Right renal cortex interstitium (tissue), 3 donors: ENCODE measurements at places on chromosomes 4 and X.

- DNase-seq, result no peak
Measured at GRCh38 chr4:173088144-173088543, 80.5 kb upstream of the GALNT7 start.

DNA sequence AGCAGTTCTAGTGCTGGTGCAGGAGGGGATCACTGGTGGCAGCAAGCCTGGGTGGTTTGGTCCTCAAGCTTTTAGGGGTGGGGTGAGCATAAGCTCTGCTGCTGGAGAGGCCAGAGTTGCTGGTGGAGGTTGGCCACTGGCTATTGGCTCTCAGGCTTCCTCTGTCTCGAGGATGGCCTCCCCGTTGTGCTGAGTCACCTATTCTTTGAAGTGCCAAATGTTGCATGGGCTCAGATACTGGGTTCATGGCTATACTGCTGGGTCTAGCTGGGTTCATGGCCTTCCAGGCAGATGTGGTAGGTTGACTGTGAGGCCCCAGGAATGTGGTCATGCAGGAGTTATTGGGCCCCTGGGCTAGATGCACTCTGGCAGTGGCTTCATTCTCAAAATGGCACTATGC, 466.3 kb downstream of the NAF1 start:
- DNase-seq, result no peak

GRCh38 chrX:148618470-148619445, 118.3 kb downstream of the AFF2 start:
- no peak for DNase-seq

DNA sequence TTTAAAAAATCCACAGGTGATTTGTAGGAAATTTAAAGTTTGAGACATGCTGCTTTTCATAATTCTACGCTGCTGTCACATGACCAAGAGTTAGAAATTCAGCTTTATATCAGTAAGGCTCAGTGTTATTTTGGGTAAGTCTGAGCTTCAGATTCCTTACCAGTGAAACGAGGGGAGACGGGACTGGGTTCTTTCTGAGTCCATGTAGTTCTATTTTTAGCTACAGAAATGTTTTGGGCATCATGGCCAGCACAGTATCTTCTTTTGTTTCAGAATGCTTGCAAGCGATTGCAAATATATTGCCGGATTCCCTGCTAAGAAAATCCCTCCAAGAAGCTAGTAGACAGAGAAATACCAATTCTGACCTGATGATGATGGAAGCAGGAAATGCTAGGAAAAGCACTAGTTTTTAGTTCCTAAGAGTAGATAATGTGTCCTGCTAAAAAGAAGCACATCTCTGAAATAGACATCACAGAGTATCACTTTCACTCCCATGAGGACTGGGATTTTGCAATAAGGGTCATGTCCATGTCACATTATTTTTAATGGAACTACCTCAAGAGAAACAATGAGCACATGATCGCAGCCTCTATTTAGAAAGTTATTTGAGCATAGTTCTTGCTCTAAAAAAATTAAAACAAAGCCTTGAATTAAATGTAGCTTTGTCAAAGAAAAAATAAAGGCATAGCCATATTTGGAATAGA, 10.9 kb downstream of the ATP1B4 start:
- DNase-seq, result no peak

DNA sequence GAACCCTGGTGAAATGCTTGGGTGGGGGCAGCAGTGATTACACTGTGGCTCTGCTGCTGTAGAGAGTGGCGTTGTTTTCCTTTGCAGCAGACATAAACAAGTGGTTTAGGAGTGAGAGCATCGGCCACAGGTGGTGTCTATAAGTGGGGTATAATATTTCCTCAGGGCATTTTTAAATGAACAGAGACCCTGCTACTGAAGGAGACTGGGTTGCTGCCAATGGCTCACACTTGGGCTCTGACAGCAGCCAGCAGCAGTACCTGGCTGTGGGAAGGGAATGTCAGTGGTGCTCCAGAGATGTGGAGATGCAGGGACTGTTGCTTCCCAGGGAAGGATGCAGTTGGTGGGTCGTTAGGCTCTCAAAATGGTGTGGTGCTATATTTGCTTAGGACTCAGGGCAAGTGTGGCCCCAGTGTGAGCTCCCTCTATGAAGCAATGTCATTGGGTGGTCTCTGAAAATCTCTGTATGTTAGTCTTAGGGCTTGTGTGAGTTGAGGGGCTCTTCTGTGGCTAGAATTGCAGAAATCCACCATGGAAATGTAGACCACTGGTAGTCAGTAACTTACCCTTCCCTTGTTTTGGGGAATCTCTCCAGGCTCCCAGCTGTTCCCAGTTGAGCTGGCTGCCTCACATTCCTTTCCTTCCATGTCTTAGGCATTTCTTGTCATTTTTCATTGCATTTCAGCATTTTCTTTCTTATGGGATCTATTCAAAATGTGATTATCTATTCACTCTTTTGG, 1023.0 kb upstream of the GRID2 start:
- no peak for DNase-seq

DNA sequence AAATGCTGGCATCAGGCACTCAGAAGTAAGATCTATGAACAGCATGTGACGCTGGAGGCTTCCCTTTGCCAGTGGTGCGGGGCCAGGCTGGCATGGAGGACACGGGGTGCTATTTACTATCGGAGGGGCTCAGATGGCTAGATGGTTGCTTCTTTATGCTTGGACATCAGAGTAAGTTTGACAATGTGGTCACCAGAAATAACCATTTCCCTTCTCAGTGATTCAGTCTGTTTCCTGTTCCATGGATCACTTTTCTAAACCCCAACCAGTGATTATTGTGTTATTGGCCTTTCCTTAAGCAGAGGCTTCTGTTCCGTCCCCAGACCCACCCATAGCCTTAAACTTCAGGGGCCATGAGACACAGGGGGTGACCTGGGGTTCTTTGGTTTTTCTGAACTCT, 55.4 kb upstream of the DHX15 start:
- DNase-seq, result no peak

DNA sequence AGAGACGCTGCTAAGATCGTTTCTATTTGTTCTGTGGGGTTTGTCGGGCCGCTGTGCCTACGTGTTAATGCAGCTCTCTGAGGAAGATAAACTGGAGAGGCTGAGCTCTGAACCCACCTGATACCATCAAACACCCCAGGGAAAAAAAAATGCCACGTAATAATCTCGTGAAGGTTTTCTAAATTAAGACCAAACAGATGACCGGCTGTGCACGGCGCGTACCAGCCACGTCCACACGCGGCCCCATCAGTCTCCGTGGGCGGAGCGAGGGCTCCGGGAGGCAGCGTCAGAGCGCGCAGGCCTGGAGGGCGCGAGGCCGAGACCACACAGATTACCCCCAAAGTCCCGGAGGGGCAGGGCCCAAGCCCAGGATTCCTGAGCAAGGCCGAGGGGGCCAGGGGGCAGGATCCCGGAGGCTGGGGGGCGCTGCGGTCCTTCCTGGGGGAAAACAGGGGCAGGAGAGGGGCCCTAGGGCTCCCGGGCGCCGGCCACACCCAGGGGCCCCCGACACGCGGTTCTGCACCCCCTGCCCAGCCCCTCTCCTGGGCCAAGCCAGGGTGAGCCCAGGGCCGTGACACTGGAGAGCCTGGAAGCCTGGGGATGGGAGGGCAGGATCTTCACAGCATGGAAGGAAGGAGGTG, 91.9 kb downstream of the FAM53A start:
- no peak for DNase-seq

DNA sequence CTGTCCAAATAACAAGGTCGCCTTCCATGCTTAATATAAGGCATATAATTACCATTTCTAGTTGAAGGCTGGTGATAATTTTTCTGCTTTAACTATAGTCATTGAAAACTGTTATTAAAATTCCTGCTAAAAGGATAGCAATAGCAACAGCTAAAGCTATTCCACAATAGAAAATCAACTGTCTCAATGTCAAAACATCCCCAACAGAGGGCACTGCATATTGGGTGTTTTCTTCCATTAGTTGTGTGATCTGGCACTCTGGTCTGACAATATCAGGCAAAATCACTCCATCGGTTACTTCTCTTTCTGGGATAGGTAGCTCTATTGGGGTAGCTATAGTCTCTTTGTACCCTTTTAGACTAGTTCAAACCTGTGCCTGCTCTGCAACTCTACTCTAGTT, 53.5 kb downstream of the TMPRSS11F start:
- no peak for DNase-seq

GRCh38 chrX:1167466-1167865, 45.0 kb downstream of the CRLF2 start:
- no peak for DNase-seq

- DNase-seq, result no peak
Measured at GRCh38 chr4:17618926-17619325, 4.5 kb downstream of the MED28 start.

- DNase-seq, result no peak
Measured at GRCh38 chrX:150167482-150168324, 195.4 kb upstream of the MAMLD1 start.

- no peak for DNase-seq
Measured at GRCh38 chr4:168800926-168801325, 209.1 kb downstream of the CBR4 start.

DNA sequence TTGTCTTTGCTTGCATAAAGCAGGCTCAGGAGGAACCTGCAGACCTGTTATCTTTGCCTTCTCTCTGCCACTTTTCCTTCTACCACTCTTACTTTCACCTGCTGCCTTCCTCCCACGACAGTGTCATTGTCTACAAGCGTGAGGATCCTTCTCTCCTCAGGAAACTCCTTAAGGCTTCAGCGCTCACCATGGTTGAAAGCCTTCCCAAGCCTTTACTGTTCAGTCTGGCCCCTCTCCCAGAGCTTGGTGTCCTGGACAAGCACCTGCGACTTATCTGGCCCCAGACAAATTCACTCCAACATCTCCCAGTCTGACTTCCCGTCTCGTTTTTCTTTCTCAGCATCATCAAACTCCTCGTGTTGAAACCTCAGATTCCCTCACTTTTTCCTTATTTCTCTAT, 31.0 kb downstream of the CC2D2A start:
- DNase-seq, result no peak

DNA sequence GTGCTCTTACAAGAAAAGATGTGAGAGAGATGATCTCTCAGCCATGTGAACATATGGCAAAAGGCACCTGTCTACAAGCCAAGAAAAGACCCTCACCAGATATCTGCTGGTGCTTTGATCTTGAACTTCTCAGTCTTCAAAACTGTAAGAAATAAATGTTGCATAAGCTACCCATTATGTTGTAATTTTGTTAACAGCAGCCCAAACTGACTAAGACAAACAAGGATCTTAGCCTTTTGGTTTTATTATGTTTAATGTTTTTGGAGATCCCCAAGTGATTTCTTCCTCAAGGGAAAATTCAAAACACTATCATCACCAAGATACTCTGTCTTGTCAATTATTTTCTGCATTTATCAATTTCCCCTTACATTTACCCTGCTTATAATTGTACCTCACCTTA, 21.8 kb upstream of the CCNI start:
- no peak for DNase-seq

DNA sequence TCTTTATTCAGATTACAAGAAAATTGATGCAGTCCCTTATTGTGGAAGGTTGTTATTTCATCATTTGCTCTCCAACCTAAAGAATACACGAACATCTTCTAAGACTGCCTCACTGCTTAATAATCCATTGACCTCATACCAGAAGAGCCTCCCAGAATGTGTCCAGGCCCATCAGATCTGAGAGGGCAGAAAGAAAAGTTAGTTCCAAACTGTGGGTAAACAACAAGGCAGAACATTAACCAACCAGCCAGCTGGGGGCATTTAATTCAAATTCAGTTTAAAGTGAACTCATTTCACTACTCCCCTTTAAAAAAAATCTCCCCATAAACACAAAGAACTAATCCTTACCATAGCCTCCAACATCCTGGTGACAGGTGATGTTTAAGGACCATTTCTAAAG, 13.8 kb downstream of the GPC4 start:
- DNase-seq, result no peak

- DNase-seq, result no peak
Measured at GRCh38 chr4:101282076-101282844, 65.1 kb downstream of the PPP3CA start.

DNA sequence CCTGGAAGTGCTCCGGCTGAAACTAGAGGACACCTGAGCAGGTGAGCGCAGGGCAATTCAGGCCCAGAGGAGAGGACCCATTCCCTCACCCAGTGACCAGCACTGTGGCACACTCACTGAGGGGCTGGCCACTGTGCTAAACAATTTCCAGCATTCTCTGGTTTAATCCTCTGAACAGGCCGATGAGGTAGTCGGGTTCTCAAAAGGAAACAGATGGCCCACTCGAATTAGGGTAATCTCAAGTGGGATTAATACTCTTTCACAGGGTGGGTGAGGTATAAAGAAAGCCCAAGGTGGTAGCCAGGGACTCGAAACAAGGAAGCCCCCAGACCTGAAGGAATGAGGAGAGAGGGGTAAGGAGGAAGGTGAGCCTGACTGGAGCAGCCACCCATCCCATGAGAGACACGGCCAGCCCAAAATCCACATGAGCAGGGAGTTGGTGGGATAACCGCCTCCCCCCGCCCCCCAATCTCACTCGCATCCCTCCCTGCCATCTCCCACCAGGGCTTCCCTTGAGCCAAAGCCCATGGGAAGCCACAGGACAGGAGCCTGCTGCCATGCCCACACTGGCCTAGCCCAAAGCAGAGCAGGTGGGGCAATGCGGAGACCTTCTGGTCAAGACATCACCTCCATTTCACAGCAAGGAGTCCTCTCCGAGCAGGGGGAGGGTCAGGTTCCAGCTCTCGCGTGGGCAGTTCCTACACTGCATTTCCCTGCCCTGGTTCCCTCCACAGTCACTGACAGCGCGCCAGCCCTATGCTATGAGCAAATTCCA, 55.0 kb downstream of the SH3KBP1 start:
- DNase-seq, result no peak

DNA sequence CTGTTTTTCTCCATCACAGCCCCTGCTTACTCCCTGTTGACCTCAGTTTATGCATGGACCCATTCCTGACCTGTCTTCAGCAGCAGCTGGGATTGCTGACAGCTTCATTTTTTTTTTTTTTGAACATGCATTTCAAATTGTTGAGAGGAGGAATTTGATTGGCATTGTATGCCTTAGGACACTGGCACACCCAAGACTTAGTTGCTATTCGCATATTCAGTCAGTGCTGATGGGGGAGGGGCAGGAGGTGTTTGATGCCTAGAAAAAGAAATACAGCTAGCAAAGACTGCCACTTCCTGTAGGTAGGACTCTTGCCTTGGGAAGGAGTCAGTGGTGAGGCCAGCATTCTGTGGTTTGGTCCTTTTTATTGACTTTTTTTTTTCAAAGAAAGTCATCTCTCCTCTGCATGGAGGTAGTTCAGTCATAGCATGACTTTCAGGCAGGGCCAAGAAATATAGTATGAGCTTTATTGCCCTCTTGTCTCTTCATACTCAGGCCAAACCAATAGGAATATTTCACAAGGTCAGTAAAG, 33.6 kb upstream of the XK start:
- DNase-seq, result no peak

GRCh38 chrX:125094901-125095300, 224.8 kb upstream of the TEX13C start:
- no peak for DNase-seq

DNA sequence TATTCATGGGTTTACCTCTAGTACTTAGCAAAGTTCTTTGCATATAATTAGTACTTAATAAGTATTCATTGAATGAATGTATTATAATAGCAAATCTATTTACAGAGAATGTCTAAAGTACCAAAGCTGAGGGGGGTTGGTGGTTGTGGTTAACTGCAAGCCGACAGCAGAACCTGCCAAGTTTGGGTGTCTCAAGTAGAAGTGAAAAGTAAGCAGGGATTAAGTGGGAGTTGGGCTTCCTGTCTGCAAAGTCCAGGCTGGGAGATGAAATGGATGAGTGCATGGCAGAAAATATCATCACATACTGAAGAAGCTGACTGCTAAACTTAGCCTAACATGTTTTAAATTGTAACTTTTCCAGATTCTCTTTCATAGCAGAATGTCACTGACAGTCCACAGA, 169.6 kb downstream of the CAMK2D start:
- DNase-seq, result no peak

GRCh38 chrX:48470833-48471118, 716 bp upstream of the SLC38A5 start:
- DNase-seq, result no peak
